GF-D8 (cell line): ENCODE measurements at places on chromosomes 11 and 22.

DNA sequence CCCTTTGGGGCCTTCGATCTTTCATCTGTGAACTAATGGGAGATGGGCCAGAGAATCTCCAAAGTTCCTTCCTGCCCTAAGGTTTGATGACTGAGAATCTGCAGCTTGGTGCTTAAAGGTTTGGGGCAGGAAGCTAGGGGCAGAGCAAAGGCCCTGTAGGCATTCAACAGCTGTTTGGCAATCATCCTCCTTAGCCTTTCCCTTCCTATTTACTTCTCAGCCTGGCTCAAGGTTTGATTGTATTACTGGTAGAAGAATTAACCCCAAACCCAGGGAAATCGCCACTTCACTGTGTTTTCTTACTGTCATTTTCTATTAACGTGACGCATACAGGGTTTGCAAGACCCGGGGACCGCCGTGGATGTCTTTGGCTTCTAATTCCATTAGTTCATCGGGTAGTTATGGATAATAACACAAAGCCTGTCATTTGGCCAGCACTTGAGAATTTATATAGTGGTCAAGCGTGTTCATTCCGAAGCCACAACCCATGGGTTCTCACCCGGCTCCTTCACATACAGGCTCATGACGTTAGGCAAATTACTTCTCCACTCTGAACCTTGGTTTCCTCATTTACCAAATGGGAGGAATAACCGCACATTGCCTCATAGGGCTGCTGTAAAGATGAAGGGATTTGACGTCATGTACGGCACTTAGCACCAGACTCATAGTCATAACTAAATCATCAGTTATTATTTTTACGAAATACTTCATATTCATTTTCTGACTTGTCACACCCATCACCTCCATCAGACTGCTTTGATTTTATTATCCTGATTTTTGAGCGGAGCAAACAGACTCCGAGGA, 158.1 kb downstream of the FBXO7 start:
- DNase-seq = no peak

GRCh38 chr11:62046568-62047100, 77.2 kb upstream of the INCENP start:
- no peak for DNase-seq

GRCh38 chr11:10970926-10971325, 113.1 kb upstream of the ZBED5 start:
- no peak for DNase-seq

- DNase-seq = no peak
Observed at GRCh38 chr11:119518746-119519730, 96.1 kb upstream of the THY1 start.

DNA sequence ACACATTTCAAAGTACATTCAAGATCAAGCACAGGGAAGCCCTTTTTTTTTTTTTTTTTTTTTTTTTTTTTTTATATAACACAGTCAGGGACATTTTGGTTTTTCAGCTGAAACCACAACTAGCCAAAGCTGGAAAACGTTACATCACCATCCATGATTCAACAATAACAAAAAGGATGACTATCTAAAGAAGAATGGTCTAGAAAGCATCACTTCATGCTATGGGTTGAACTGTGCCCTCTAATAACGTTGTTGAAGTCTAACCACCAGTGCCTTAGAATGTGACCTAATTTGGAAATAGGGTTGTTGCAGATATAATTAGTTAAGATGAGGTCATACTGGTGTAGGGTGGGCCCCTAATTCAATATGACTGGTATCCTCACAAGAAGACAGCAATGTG, 46.6 kb downstream of the MTMR2 start:
- DNase-seq = no peak

GRCh38 chr11:62124186-62125113, 639 bp downstream of the INCENP start:
- DNase-seq = no peak

GRCh38 chr11:85918910-85919794, 64.0 kb downstream of the CCDC83 start:
- DNase-seq = no peak

DNA sequence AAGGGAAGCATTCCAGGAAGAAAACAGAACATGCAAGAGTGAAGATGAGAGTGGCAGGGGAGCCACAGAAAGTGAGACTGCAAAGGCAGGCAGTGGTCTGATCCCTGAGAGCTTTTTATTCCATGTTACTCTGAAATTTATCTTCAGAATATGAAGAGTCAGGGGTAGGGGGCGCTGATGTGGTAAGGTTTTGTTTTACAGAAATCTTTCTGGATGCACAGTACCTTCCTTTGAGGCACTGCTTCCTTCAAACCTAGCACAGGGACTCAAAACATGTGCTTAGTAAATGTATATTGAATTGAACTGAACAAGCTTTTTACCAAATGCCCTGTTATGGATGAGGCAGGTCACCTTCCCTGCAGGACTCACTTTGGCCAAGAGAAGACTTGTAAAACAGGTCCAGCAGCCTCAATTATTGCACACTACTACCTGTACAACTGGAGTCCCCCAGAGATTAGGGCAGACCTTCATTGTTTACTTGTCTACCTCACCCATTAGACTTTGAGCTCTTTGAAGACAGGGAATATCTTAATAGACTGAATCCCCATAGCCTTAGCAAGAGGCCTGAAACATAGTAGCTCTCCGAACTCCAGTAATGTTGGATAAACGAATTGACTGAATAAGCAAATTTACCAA, 2.2 kb downstream of the PAK1 start:
- DNase-seq = no peak

DNA sequence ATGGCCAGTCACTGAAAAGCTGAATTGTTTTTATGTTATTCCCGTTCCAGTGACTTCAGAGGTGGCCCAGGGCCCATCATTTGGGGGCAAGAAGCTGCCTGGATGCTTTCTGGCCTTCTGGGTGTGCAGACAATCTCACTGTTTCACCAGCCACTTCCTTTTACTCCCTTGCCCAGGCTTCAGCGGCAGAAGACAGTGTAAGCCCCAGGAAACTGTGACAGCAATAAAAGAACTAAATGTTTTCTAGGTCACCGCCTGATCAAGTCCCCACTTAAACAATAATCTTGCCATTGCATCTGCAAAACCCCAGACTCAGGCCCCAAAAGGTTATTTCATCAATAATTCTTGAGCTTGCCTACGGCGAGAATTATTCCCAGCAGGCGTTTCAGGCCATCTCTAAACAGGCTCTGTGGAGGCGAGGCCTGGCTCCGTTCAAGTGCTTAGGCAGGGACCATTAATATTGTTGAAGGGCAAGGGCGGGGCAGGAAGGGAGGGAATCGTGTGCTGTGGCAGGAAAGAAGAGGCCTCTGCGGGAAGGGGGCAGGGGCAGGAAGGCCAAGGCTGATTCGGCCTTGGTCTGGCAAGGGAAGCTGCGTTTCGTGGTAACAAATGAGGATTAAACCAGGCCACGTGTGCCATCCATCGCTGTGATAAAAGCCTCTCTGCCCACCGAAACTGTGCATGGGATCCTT, 252.3 kb downstream of the KIRREL3 start:
- no peak for DNase-seq

DNA sequence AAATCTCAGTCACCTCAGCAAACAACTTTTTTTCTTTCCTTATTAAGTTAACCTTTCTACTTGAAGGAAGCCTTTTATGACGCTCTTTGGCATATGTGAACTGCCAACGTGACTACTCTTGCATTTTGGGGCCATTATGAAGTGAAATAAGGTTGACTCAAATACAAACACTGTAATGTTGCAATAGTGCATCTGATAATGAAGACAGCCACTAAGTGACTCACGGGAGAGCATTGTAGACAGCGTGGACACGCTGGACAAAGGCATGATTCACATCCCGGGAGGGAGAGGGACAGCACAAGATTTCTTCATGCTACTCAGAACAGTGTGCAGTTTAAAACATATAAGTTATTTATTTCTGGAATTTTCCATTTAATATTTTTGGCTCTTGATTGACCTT, 560.8 kb downstream of the ETS1 start:
- no peak for DNase-seq

DNA sequence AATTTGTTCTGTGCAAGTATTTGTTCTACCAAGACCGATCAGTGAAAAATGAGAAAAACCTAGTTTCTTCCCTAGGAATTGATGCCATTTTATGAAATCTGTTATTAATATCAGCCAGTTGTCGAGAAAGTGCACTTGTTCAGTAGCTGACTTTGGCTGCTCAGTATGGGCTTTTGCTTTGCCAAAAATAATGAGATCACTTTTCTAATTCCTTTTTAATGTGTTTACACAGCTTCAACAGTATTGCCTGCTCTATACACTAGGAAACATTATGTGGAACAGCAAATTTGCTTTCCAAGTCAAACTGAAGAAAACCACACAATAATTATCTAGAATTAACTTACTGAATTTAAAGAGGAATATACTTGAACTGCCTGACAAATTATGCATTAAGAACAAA, 34.4 kb downstream of the SCUBE2 start:
- DNase-seq = no peak

- peak; percentile 73 for DNase-seq
Observed at GRCh38 chr11:121291896-121292494, 576 bp upstream of the SC5D start.
